Substantia nigra (tissue), 51 donors: ENCODE measurements at places on chromosomes 1 and 21.
A peak's percentile ranks its signal among the peaks of the same experiment; 100 is the strongest.

DNA sequence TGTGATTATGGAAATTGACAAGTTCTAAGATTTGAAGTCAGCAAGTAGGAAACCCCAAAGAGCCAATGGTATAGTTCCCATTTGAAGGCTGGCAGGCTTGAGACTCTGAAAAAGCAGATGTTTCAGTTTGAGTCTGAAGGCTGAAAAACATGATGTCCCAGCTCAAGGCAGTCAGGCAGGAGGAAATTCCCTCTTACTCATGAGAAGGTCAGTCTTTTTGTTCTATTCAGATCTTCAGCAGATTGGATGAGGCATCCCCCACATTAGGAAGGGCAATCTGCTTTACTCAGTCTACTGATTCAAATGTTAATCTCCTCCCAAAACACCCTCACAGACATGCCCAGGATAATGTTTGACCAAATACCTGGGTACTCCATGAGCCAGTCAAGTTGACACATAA, 372.5 kb upstream of the ST6GALNAC5 start:
- no peak for DNase-seq

- no peak for DNase-seq
Measured at GRCh38 chr1:45444609-45445131, 46.3 kb downstream of the TESK2 start.

GRCh38 chr1:10755970-10756521, 40.4 kb downstream of the CASZ1 start:
- DNase-seq = no peak

GRCh38 chr1:107668762-107669161, 296.2 kb downstream of the VAV3 start:
- no peak for DNase-seq

- DNase-seq = no peak
Measured at GRCh38 chr1:102550729-102551384, 554.1 kb upstream of the OLFM3 start.

GRCh38 chr1:230262867-230263567, 163.1 kb downstream of the PGBD5 start:
- no peak for DNase-seq

- no peak for DNase-seq
Measured at GRCh38 chr1:117683571-117684285, 77.9 kb downstream of the TENT5C start.

- DNase-seq = no peak
Measured at GRCh38 chr1:235307158-235308124, 20.5 kb downstream of the ARID4B start.

- no peak for DNase-seq
Measured at GRCh38 chr1:190119683-190120082, 358.0 kb downstream of the BRINP3 start.

DNA sequence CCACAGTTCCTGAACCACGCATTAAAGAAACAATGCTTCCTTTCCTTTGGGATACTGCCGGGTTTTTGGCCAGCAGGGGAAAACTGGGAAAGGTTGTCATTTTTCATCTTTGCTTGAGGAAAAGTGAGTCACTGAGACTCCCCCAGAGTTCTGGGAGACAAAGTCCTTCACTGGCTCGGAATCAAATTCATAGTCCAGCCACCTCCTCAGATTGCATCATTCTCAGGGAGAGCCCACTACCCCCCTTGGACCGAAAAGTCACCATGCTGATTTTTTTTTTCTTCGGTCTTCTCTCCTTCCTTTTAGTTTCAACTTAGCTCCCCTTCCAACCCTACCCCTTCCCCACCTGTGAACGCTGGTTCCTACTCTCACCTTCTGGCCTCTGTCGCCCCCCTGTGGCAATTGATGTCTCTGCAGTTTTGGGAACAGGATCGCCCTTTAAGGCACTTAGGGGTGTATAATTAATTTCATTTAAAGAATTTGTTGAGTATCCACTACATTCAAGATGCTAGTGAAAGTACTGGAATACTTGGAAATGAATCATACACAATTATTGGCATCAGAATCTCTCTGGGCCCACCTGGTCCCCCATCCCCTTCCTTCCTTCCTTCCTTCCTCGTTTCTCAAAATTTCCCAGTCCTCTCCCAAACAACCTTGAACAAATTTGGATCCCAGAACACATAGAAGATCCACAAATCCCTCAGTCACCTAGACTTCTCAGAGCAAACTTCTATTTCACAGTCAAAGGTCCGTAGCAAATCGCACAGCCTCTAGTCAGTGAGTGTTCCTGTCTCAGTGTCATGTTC, 6.9 kb downstream of the ACKR1 start:
- no peak for DNase-seq

DNA sequence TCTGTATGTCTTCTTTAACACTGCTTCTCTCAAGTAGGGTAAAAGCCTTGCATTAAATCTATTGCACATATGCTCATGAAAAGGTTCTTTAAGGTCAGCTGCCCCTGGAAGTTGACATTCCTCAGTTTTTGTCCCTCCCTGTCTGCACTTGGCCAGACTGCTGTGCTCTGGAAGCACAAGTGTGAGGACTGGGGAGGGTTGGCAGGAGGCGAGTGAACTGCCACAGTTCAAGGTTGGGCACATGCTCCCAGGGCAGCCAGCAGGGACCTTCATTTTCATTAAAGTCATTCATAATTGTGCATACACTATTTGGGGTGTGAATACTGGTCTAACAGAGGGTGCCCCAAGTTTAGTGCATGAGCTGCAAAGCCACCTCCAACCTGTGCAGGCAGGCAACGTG, 10.9 kb upstream of the THEM5 start:
- no peak for DNase-seq

DNA sequence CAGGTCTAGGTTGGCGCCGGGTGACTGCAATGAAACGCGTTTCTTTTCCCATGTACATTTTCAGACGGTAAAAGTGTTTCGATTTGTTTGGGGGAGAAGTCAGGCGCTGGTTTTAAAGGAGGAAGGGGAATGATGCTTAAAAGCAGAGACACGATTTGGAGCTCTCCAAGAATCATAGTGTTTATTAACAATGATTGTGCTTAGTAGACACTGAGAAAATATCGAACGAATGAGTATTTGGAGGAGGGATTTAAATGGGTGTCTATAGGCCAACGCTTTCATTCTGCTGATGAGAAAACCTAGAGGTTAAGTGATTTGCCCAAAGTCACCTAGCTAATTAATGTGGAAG, 36.9 kb upstream of the JAK1 start:
- DNase-seq = no peak

DNA sequence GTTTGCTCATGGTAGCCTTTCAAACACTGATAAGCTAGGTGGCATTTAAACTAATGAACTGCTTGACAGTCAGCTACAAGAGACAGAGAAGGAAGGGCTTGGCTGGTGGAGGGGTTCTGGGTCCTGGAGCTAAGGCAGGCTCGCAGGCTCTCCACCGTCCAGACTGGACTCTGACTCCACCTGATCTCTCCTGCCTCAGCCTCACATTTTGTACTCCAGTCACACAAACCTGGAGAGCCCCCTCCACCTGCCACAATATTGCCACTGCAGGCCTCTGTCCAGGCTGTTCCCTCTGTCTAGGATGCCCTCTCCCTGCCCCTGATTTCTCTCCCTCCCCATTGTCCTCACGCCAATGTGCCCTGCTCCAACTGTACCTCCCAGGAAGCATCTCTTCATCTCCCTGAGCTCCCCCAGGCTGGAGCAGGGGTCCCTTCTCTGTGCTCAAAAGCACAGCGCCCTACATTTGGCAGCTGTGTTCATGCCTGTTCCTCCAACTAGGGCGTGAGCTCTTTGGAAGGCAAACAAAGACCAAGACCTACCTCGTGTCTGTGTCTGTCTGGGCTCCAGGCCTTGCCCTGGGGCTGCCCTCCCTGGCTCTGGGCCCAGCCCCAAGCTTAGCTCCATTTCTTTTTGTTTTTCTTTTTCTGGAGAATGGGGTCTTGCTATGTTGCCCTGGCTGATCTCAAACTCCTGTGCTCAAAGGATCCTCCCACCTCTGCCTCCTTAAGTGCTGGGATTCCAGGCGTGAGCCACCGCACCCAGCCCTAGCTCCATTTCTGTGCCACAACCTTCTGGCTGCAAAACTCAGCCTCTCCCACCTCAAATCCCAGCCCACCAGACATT, 2.9 kb downstream of the TIE1 start:
- DNase-seq = no peak

DNA sequence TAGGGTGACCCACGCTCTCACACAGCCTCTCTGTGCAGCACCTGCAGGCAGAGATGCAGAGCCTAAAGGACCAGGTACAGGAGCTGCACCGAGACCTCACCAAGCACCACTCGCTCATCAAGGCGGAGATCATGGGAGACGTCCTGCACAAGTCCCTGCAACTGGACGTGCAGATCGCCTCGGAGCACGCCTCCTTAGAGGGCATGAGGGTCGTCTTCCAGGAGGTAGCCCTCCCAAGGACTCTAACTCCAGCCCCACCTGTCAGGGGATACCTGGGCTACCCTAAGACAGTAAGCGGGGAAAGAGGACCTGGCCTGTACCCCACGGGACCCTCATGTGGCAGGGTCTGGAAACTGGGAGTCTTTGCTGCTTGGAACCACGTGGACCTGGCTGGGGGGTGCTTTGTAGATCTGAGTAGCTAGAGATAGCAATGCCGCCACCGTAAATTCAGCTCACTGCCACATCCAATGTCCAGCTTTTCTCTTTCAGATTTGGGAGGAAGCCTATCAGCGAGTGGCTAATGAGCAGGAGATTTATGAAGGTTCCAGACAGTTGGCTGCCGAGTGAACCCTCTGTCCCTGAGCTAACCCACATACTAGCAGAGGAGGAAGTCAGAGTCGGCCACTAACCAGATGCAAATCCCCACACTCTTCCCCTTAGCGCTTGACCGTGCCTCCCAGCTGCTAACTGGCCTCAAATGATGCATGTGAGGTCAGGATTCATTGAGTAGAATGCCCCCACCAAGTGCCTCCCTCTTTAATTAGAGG, 6.5 kb downstream of the RNF207 start:
- no peak for DNase-seq

DNA sequence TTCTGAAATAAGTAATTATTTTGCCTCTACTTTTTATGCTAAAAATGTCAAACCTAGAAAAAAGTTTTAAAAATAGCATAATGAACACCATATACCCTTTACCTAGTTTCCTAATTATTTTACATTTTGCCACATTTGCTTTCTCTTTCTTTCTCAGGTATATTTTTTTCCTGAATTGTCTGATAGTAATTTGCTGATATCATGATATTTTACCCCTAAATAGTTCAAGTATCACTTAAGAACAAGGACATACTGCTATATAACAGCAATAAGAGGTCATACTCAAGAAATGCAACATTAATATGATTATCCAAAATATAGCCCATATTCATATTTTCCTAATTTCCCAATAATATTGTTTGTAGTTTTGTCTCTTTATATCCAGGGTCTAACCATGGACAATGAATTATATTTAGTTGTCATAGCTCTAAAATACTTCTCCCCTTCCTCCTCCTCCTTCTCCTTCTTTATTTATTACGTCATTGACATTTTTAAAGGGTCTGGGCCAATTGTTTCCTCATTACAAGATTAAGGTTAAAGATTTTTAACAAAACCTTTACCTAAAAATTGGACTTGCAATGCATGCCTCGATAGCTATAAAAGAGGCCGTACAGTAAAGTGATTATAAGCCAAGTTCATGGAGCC, 20.3 kb upstream of the SMYD2 start:
- no peak for DNase-seq

- DNase-seq = no peak
Measured at GRCh38 chr21:30479259-30479658, 908 bp downstream of the KRTAP19-1 start.

- DNase-seq = no peak
Measured at GRCh38 chr1:58779801-58780382, 4.0 kb downstream of the JUN start.

GRCh38 chr1:160116283-160117147, 956 bp downstream of the ATP1A2 start:
- no peak for DNase-seq

DNA sequence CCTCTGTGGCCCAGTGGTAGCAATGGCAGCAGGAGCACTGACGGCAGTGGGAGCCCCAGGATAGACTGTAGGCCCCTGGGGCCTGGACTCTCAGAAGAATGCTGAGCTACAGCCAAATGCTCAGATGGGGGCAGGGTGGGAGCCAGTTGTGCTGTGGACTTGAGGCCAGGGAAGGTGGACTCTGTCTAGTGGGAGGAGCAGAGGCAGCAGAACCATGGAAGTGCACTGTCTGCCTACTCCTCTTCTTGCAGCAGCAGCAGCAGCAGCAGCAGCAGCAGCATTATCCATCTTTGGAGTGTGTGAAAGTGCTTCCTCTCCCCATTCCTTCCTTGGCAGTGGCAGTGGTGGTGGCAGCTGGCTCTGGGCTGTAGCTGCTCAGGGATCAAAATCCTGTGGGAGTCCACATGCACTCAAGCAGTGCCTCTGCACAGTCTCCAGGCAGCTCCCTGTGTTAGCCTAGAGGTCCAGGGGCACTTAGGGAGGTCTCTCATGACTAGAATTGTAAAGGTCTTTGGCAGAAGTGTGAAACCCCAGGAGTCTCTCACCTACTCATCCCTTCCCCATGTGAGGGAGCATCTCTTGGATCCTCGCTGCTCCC, 917.9 kb upstream of the B3GALT2 start:
- DNase-seq = no peak

DNA sequence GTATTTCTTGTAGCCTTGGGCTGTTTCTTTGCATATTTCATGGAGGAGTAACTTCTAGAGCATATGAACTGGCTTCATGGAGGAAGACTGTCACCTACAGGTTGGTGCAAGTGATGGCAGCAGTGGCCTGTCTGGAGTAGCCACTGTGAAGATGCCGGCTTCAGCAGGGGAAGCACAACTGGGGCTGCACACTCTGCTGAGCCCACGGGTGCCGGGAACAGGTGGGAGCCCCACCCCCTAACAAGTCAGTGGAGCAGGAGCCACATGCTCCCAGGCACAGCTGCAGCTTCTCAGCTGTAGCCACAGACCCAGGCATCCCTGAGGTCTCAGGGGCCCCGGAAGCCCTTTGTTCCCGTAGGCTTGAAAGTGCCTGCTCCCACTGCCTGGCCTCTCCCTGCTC, 43.2 kb upstream of the C1orf185 start:
- DNase-seq = no peak

DNA sequence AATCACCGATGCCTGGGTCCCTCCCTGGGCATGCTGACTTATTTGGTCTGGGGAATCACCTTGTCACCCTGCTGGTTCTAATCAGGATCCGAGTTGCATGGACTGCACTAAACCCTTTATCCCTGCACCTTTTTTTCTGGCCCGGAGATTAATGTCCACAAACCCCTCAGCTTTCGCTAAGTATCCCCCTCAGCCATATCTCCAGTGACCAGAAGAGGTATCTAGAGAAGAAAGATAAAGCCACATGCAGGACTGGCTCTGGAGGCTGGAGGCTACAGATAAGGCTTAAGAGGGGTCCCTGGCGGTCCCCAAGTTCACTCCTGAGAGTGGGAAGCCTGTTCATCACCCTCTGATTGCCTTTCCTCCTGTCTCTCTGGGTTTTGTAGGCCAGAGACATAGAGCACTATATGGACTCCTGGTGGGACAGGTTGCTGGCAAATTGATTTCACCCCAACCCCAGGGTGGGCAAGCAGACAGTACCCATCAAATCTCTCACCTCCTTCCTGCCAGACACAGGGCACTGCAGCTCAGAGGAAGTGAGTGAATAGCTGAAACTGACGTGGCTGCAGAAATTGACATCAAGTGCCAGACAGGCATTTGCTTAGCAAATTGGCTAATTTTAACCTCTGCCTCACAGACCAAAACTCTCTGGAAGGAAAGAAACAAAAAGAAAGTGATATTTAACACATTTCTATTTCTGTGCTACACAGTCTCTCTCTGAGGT, 38.8 kb downstream of the HMGB4 start:
- DNase-seq = no peak

GRCh38 chr1:18581420-18581880, 49.2 kb upstream of the PAX7 start:
- peak; percentile 13 for DNase-seq
